Stimulated activated memory B cell treated with anti-CD40 and anti-IgM and Interleukin-4, amounts not matched to agents 10 μg/mL and 1 μg/mL and 100 μg/mL, for 72 hours (primary cell): ENCODE measurements at places on chromosomes 16 and 17.
A peak's percentile ranks its signal among the peaks of the same experiment; 100 is the strongest.

- no peak for ATAC-seq
These were observed 3.5 kb upstream of the RRAD start for GRCh38 chr16:66928702-66929388.

- ATAC-seq: no peak
These were observed 13.5 kb downstream of the SDR42E1 start for GRCh38 chr16:81997738-81998137.

GRCh38 chr17:59485946-59486345 lies 79.5 kb upstream of the DHX40 start:
- ATAC-seq: no peak

GRCh38 chr17:28755486-28755885 lies 11.7 kb downstream of the TRAF4 start:
- no peak for ATAC-seq

- no peak for ATAC-seq
These were observed 32.1 kb upstream of the KRT17 start for GRCh38 chr17:41656249-41657023.

DNA sequence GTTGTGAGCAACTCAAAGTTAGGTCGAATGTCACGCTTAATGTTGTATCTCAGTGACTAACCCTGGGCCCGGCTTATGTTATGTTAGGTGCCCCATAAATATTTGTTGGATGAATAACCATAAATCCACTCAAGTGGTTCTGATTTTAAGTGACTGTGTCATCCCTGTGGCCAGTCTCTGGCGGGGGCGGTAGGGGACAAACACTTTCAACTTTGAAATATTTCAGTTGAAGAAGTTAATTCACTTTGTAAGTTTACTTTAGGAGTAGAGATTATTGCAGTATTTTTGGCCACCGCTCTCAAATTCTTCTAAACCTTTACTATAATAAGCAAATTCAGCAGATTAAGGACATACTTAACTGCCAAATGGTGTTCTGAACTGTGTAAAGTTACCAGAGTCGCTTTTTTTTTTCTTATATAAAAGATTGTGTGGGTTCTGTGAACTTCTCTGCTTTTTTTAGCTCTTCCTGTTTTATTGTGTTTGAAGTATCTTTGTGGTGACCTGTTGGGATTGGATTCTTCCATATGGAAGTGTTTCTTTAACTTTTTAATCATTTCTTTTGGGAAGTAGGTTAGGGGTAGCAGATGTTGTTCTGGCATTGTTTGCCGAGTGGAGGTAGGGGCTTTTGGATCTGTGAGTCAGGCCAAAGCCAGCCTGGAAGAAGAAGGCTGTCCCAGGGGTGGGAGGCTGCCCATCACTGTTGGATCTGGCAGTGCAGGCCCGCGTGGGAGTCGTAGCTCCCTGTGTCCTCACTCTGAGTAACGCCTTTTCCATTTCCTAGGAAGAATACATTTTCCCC lies 61.4 kb upstream of the TBX2 start:
- ATAC-seq: no peak

DNA sequence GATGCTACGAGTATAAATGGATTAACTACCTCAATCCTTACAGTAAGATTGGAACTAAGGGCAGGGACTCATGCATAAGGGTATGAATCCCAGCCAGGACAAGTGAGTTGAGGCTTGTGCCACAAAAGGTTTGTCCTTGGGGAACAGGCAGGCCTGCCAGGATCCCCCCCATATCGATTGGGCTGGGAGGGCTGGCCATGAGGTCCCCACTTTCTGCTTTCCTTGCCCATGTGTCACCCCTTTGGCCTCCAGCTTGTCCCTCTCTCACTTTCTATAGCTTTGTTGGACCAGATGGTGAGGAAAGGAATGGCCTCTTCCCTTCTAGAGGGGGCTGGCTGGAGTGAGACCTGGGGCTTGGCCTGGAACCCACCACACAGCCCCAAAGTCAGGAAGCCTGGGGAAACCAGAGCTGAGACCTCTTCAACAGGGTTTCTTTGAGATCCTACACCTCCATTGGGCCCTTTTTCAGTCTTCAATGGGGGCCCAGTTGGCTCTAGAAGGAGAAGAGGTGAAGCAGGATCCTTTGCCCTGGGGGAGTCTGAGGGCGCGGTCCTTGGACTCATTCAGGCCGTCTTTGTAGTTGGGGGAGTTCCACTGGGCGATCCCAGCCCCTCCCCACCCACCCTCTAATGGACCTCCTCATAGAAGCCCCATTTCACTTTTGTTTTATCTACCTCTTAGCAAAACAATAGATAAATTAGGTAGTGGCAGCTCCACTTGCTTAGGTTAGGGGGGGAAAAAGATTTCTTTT lies 57.3 kb downstream of the IGF2BP1 start:
- no peak for ATAC-seq

- ATAC-seq: no peak
These were observed 18.1 kb downstream of the RDM1 start for GRCh38 chr17:35912339-35912912.

GRCh38 chr17:4365628-4366326 lies 698 bp downstream of the UBE2G1 start:
- peak; percentile 41 for ATAC-seq

GRCh38 chr16:68360956-68361355 lies 50.1 kb downstream of the PRMT7 start:
- no peak for ATAC-seq

- ATAC-seq: no peak
These were observed 68.0 kb downstream of the CNTNAP4 start for GRCh38 chr16:76345163-76345661.

DNA sequence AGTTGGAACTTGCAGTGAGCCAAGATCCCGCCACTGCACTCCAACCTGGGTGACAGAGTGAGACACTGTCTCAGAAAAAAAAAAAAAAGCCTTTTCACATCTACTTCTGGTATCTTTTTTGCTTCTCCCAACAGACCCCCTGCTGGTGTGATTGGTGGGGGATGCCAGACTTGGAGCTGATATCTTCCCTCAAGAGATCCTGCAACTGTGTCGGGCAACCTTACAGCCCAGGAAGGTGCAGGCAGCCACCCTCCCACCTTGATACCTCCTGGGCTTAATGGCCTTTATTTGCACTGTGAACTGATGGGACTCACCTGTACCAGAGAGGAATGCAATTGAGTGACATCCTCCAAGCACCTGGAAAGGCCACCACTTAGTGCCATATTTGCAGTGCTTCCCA lies 142.3 kb downstream of the RGS9 start:
- no peak for ATAC-seq

- ATAC-seq: no peak
These were observed 41.7 kb downstream of the PEMT start for GRCh38 chr17:17549732-17550366.

GRCh38 chr17:35428229-35428628 lies 4.1 kb downstream of the SLFN12 start:
- ATAC-seq: no peak

GRCh38 chr16:59330019-59330670 lies 596.0 kb upstream of the GOT2 start:
- no peak for ATAC-seq

GRCh38 chr16:56675685-56676210 lies 6.1 kb downstream of the MT1H start:
- ATAC-seq: no peak

DNA sequence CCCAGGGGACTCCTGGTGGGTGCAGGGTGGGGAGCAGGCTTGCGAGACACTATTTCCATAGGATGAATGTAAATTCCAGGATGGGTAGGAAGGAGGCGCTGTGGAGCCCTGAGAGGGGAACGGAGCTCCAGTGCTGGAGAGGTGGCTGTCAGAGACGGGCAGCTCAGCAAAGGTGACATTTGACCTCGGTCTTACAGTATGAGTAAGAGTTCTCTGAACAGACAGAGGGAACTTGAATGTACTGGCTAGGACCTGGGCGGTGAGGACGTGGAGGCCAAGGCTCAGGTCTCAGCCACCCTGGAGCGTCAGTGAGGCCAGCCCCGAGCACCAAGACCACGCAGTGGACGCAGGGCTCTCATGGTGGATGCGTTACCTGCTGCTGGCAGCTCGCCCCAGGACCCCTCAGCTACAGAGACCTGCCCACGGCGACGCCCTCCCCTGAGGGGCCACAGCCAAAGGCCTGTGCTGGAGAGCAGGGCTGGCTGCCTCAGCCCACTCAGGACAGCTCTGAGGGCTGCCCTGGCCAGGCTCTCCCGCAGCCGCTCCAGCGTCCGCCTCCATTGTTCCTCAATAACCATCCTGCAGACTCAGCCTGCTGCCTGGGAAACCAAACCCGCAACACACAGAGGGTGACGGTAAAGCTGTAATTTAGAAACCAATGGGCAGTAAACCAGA lies 65.9 kb upstream of the TNRC6C start:
- ATAC-seq: no peak

GRCh38 chr17:46001390-46002310 lies 2.6 kb downstream of the STH start:
- ATAC-seq: peak; percentile 4

- ATAC-seq: no peak
These were observed 25.1 kb downstream of the CD300LG start for GRCh38 chr17:43871946-43872690.

GRCh38 chr16:82631701-82632685 lies 5.2 kb downstream of the CDH13 start:
- no peak for ATAC-seq

GRCh38 chr16:19005561-19006445 lies 22.1 kb downstream of the TMC7 start:
- no peak for ATAC-seq

GRCh38 chr17:27765353-27765752 lies 35.0 kb downstream of the NOS2 start:
- no peak for ATAC-seq

DNA sequence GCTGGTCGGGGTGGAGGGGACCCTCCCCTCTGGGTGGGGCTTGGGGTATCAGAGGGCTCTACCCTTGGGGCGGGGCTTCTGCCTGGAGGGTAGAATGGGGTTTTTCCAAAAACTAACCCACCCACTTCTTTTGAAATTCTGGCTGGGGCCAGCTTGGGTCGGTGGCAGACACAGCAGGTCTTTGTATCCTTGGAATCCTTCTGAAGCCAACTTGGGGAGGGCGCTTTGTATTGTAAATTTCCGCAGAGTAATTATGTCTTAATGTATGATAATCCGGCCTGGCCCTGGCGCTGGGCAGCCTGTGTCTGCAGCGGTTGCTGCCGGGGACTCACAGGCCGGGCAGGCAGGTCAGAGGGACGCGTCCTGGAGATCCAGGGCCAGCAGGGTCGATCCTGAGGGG lies 33.9 kb upstream of the GSE1 start:
- no peak for ATAC-seq

DNA sequence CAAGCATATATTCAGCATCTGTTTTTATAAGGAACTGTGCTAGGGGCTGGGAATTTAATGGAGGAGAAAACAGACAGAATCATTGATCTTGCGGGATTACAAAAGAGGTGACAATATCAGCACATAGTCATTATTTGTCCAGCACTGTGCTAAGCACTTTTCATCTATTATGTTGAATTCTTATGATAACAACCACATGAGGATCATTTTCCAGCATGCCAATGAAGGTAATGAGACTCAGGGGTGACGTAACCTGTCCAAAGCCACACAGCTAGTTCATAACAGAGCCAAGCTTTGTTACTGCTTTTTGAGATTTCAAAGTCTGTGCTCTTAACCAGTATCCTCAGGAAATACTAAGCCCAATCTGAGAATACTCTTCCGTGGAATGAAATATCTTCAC lies 503.3 kb downstream of the CDH13 start:
- no peak for ATAC-seq

DNA sequence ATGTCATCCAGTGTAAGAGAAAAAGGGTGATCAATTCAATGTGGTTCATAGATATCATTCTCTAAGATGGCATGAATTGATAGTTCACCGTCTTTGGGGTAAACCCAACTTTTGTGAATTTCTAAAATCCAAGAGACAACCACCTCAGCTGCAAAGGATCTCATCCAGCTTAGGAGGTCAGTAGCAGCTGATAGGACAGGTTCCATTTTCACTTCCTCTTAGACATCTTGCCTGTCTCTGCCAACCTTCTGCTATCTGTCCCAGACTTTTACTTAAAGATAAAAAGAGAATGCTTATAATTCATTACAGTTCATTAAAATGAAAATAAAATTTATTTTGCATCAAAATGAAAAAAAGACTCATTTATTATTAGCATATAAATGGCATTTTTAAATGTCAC lies 468.2 kb downstream of the XYLT1 start:
- peak; percentile 76 for ATAC-seq

GRCh38 chr16:31400191-31400590 lies 7.1 kb downstream of the ITGAD start:
- ATAC-seq: no peak

DNA sequence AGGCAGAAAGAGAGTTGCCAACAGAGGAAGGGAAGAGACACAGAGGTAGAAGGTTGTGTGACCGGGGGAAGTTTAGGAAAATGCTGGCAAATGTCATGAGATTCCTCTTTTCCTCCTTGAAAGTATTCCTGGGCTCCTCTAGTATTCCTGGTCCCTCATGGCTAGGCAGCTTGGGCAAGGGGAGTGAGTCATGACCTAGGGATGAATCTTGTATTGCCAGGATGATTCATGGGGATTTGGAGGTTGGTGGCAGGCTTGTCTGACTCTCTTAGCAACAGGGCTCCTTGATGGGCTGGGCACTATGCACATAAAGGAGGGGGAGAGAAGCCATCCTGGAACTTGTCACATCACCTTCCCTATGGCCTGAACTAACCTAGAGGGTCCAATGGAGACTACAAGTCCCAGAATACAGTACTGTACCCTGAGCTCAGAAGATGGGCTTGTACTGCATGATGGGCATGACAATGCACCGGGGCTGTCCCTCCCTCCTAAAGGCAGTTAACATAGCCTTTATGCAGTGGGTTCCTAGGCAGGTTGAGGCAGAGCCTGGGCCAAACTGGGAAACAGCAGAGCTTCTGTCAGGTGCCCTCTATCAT lies 2.1 kb upstream of the SEZ6 start:
- ATAC-seq: no peak

DNA sequence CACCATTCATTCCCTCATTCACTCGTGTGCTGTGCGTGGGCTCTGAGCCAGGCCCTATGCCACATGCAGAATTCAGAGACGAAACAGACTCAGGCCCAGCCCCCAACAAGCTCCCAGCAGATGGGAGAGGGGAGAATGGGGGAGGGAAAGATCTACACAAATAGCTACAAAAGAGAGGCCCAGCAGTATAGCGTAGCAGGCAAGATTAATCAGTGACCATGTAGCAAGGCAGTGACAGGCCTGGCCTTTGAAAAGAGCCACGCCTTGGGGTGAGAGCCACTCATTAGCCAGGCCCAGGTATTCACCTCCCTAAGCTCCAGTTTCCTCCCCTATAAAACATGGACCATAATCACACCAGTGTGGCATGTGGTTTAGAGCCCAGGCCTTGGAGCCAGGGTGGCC lies 16.4 kb upstream of the KRT19 start:
- ATAC-seq: no peak

- ATAC-seq: no peak
These were observed 6.3 kb upstream of the CBFB start for GRCh38 chr16:67022531-67023214.

DNA sequence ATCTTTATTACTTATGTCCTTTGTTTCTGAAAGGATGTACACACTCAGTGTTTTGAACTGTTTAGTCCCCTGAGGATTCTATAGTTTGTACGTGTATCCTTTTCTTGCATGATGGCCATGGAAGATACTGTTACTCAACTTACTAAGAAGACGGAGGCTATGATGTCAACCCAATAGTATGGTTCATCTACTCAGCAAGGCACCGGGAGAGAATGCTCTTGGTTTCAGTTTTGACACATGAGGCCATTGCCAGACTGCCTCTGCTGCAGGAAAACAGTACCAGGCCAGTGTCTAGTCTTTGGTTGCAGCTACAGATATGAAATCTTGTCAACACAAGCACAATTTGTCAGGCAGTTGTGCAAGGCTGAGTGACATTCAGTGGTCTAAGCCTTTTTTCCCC lies 134.5 kb downstream of the MRTFB start:
- ATAC-seq: no peak
